Activated CD8-positive, alpha-beta memory T cell treated with anti-CD3 and anti-CD28 coated beads for 1 hour (primary cell): ENCODE measurements at places on chromosomes 3 and 15.

GRCh38 chr15:97189162-97189780 lies 771.2 kb upstream of the ARRDC4 start:
- DNase-seq: no peak

- no peak for DNase-seq
Measured at GRCh38 chr3:11434563-11435096, 162.4 kb downstream of the ATG7 start.

GRCh38 chr3:22450786-22451400 lies 699.9 kb upstream of the ZNF385D start:
- no peak for DNase-seq

DNA sequence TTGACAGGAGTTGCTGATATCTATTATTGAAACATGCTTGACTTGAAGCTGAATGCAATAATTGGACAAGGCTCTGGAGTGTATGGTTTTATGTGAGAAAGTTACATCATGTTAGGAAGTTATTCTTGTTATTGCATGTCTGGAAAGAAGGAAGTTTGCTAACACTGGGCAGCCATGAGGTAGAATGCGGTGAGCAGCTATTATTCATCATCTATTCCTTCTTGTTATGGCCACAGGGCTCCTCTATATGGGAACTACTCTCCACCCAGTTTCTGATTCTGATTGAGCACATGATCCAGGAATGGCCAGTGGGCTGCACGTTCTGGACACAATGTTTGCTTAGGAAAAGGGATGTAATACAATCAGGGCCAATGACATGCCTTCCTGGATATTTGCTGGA lies 37.8 kb upstream of the SCN5A start:
- no peak for DNase-seq

DNA sequence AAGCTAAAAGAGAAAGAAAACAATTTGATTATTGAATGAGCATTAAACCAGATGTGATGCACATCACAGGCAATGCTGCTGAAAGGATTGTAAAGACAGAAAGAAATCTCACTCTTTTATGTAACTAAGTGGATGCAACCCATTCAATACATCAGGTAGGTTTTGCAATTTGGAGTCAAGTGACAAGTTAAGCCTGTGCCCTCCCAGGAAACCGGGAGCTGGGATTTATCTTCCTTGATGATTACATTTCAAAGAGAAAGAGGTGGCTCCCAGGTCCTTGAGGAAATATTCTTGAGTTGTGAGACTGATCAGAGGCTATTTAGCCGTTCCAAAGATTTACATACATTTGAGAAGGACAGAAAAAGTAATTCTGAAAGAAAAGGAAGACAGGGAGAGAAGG lies 219.0 kb upstream of the PROK2 start:
- DNase-seq: no peak

DNA sequence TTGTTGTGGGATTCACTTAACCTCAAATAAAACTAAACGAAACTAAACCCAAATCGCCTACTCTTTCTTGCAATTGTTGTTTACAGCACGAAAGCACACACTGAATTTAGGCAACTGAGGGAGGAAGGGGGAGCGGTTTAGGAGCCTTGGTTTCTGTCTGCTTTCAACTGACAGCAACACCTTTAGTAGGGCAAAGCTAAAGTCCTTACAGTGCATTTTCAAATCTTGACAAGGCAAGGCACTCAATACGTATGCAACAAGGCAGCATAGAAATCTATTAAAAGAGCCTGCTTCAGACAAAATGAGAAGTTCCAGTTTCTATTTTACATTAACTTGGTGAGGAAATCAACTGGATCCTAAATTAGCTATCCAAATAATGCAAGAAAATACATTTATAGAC lies 174.6 kb downstream of the CHST2 start:
- no peak for DNase-seq

GRCh38 chr15:74208901-74209559 lies 6.4 kb upstream of the STRA6 start:
- DNase-seq: no peak

DNA sequence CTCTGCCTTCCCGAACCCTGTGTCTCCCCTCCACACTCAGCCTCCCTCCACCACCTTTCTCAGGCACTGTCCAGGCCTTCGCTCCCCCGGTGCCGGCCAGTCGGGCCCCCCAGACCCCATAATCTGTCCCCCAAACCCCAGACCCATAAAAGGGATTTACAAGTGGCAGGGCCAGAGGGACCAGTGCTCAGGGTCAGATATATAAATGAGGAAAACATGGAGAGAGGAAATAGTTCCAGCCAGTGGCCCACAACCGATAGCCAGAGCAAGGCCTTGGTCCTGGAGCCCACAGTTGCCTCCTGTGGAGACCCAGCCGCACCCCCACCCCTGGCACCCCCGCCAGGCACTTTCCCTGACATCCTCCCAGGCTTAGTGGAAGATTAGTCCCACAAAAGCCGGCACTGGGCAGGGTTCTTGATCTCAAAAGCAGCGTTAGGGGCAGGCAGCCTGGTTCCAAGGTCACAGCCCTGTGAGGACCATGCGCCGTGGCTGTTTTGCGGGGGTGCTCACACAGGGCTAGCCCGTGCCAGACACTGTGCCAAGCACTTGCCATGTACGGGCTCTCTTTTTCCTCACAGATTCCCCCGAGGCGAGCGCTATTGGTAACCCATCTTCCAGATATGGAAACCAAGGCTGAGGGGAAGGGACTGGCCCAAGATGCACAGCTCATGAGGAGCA lies 1.1 kb upstream of the PLXND1 start:
- no peak for DNase-seq

DNA sequence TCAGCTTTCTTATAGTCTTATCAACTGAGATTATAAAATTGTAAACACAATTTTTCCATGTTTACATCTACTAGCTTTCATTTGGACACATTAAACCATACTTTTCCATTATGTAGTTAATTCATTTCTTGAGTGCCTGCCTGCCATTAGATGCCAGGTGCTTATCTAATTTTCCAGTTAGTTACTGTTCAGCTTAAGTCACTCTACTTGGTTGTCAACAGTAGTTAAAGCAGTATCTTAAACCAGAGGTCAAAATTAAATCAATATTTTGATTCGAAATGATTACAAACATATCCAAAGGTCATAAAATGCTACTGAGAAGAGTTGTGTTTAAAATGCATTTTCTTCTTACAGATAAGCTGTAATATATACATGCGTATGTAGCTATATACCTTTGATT lies 56.2 kb upstream of the UBP1 start:
- DNase-seq: no peak

DNA sequence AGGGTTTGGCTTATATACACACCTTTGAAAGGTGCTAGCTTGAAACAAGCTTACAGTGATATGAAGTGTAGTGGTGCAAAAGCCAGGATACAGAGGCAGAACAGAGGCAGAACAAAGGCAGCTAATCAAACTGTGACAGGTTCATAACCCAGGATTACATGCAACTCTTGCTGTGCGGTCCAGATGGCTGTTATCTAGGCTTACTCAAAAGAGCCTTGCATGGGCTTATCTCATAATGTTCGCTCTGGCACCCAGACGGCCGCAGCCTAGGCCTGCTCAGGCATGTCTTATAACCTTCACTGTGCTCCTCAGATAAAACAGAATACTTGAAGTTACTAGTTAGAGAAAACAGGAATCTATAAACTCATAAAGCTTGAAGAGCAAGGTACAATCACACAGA lies 22.8 kb upstream of the NOX5 start:
- no peak for DNase-seq

DNA sequence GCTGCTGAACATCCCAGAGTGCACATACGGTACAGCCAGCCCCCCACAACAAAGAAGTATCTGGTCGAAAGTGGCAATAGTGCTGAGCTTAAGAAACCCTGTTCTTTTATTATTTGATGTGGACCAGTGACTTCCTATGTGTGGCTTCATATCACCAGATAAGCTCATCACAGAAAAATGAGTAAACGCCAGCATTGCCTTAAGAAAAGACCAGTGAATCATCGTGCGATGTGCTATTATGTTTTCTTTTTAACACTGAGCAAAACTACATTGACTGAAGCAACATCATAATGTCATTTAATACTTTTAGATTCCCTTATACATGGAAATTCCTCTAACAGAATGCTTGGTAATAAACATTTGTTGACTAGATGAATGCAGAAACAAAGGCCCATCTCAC lies 45.2 kb upstream of the ARRDC4 start:
- no peak for DNase-seq

DNA sequence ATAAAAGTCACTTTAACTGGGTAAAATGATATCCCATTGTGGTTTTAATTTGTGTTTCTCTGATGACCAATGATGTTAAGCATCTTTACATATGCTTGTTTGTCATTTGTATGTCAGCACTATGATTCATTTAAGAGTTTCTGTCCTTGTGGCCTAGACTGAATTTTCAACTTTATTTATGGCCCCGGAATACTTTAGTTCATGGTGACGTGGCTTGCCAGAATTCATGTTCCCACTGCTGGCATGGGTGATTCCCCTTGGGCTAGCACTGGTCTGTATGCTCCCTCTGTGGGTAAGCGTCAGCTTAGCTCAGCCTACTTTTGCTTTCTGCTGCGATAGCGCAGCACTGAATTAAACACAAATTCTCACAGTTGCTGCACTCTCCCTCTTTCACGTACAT lies 436.3 kb upstream of the SGO1 start:
- DNase-seq: no peak

GRCh38 chr3:31997500-31997899 lies 15.9 kb downstream of the ZNF860 start:
- DNase-seq: no peak

DNA sequence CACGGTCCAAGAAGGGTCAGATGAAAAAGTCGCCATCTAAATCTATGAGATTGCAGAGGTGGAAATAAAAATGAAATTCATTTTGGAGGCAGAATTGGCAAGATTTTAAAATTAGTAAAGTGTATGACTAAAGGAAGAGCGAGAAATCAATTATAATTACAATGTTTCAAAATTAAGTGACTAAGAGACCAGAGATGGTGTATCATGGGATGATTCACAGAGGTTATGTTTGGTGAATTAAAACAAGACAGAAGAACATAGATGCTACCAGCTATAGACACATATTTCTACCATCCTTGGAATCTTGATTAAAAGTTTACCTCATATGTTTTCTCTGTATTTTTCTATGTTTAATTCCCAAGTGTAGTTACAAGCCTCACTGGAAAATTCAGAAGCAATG lies 308.9 kb upstream of the DNAJC19 start:
- DNase-seq: no peak

- no peak for DNase-seq
Measured at GRCh38 chr15:35330916-35331315, 215.0 kb downstream of the DPH6 start.

DNA sequence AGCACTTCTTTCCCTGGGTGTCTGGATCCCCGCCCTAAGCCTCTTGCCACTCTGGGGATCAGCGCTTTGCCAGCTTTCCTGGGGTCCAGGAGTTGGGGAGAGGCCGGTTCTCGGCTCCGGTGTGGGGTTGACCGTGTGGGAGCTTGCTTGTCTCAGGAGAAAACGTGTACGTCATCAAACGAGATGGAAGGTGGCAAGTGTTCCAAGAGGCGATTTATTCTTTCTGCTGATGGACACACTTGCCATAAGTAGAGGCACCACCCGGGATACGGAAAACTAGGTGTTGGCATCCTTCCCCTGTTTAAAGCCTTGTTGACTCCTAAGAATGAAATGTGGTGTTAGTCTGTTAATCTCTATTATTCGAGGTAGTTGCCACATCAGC lies 295 bp downstream of the ZWILCH start:
- no peak for DNase-seq

GRCh38 chr15:99823346-99823745 lies 90.1 kb upstream of the LYSMD4 start:
- DNase-seq: no peak

- DNase-seq: no peak
Measured at GRCh38 chr3:17741621-17742101, 770 bp downstream of the TBC1D5 start.

DNA sequence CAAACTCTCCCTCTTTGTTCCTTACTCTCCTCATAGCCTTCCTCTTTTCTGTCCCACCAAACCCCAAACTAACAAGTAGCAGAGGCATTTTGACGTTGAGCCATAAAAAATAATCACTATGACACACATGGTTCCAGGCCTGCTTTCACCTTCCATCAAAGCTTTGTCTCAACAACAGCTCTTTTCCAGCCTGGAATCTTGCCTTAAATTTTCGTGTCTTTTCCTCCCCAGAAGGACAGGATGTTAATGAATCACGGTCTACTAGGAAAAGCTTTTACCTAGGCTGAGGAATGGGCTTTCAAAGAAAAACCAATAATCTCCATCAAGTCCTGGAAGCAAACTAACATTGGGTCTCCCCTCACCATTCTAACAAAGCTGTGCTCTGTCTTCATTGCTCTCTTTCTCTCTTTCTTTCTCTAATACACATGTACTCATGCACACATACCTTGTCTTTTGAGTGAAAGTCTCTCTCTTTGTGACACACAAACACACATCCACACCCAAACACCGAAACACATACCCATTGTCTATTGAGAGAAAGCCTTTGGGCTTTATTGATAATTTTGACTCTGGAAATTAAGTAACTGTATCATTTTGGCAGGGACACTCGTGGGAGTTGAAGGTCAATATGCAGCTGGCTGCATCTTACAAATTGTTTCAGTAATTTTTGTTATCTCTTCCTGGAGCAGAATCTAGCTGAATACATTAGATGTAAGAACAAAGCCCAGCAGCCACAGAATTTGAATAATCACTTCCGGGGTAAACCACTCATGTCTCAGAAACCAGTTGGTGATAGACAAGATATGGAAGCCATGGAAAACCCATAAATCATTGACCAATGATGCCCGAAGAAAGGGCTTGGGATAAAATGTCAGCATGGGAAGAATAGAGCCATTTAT lies 107.4 kb upstream of the SLC4A7 start:
- DNase-seq: no peak

- DNase-seq: no peak
Measured at GRCh38 chr3:136078421-136079364, 113.2 kb downstream of the PPP2R3A start.

GRCh38 chr3:129333891-129334290 lies 55.2 kb downstream of the HMCES start:
- no peak for DNase-seq

GRCh38 chr15:50627351-50628055 lies 59.1 kb downstream of the TRPM7 start:
- DNase-seq: no peak

DNA sequence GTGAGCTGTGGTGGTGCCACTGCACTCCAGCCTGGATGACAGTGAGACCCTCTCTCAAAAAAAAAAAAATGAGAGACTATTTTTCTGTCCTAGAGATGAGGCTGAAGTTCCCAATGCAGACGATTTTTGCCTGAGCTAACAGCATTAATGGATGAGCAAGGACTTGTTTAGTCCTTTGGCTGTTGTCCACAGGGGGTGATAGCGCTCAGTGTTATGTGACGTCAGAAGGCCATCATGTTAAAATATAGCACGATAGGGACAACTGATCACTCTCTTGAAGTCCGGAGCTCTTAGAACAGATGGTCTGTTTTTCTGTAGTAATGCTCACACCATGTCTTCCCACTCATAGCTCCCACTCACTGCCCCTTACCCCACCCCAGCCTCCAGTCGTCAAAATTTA lies 6.8 kb downstream of the TRNT1 start:
- DNase-seq: no peak

- DNase-seq: no peak
Measured at GRCh38 chr3:30122359-30122758, 484.0 kb upstream of the TGFBR2 start.

DNA sequence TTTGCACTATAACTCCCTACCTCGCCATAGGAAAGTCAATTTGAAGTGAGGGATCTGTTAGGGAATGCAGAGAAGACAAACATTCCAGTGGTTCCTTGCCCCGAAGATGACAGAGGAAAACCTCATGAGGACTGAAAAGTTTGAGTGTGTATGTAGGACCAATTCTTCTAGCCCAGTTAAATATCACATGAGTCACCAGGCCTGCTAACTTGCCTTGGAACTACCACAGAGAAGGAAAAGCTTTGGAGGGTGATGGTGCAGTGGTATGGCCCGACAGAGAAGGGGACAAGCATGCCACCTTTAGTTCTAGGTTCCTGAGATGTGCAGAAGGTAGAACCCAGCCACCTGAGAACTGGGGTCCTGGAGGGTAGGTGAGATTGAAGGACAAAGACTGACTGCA lies 2.6 kb upstream of the UPK1B start:
- no peak for DNase-seq
